ENCODE measurements at places on chromosomes 13 and 19.

- no peak for DNase-seq
Observed at GRCh38 chr19:36152352-36153091, at the start of gene COX7A1. Gene COX7A1, minus strand, starts transcription at chr19:36152447. Its CDS starts 40 bp downstream, at chr19:36152407.

- DNase-seq, result no peak
Observed at GRCh38 chr13:44629465-44630183, 53.5 kb upstream of the TSC22D1 start.

DNA sequence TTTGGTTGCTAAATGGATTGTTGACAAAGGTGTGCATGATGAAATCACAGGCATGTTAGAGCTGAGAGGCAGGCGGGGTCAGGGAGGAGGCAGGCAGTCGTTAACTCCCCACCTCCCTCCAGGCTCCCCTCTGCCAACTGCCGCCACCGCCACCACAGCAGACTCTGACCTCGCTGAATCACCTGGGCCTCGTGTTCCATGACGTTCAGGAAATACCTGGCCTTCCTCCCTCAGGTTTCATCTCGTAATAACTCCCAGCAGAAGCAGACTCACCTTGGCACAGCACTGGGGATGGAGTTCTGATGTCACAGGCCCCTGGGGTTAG, 198.5 kb downstream of the KATNAL1 start:
- peak; percentile 39 for DNase-seq

GRCh38 chr13:80524447-80525215, 183.7 kb upstream of the SPRY2 start:
- DNase-seq, result no peak

DNA sequence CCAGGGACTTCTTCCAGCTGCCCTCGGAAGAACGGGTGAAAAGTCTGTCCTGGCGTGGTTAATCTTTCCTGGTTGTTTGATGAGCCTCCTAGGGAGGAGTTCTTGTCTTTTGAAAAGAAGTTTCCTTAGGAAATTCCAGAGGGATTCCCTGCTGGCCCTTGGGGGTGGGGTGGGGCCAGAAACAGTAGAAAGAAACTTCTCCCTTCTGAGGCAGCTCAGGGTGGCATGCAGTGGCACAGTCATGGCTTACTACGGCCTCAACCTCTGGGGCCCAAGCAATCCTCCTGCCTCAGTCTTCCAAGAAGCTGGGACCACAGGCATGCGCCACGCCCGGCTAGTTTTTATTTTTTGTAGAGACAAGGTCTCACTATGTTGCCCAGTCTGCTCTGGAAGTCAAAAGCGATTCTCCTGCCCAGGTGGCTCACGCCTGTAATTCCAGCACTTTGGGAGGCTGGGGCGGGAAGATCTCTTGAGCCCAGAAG, 1.5 kb downstream of the ZNF101 start:
- no peak for DNase-seq

DNA sequence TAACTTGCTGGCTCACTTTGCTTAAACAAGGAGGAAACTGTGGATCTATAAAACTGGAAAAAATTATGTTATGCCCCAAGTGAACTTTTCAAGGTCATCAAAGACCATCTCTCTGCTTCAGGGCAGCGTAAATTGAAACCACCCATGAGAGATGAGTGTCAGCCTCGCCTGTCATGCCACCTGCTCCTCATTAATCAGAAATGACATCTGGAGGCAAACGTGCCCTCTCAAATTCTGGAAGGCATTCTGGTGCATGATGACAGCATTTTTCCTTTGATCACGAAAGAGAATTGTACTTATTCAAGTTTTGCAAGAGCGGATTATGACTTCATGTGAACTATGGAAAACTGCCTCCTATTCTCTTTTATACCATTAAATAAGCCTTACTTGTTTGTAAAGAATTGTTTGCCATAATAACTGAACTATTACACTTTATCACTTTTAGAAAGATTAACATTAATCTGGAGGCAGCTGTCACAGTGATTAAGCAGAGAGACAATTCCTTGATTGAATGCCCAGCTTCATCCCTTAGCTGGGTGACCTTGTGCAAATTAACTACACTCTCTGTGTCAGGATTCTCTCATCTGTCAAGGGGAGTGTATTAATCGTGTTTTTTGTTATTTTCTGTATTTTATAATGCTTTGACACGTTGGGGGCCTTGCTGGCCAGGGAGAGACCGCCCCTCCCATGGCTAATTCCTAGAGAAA, 17.0 kb upstream of the SACS start:
- DNase-seq, result peak; percentile 45

DNA sequence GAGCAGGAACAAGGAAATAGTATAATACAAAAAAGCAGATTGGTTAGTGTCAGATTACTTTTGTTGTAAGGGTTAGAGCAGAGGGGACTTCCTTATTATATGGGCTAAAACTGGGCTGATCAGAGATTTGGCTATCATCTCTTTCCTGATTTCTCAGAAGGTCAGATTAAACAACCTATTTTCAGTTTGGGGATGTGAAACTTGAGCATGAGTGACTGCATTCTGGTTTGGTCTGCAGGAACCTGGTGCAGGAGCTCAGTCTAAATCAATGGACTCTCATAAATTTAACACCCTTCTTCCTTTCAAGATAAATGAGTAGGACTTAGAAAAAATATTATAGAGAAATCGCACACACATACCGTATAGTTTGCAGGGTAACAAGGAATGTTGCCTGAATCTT, 12.9 kb upstream of the RFXAP start:
- no peak for DNase-seq
